ENCODE measurements at places on chromosomes 2 and 18.
A peak's percentile ranks its signal among the peaks of the same experiment; 100 is the strongest.

DNA sequence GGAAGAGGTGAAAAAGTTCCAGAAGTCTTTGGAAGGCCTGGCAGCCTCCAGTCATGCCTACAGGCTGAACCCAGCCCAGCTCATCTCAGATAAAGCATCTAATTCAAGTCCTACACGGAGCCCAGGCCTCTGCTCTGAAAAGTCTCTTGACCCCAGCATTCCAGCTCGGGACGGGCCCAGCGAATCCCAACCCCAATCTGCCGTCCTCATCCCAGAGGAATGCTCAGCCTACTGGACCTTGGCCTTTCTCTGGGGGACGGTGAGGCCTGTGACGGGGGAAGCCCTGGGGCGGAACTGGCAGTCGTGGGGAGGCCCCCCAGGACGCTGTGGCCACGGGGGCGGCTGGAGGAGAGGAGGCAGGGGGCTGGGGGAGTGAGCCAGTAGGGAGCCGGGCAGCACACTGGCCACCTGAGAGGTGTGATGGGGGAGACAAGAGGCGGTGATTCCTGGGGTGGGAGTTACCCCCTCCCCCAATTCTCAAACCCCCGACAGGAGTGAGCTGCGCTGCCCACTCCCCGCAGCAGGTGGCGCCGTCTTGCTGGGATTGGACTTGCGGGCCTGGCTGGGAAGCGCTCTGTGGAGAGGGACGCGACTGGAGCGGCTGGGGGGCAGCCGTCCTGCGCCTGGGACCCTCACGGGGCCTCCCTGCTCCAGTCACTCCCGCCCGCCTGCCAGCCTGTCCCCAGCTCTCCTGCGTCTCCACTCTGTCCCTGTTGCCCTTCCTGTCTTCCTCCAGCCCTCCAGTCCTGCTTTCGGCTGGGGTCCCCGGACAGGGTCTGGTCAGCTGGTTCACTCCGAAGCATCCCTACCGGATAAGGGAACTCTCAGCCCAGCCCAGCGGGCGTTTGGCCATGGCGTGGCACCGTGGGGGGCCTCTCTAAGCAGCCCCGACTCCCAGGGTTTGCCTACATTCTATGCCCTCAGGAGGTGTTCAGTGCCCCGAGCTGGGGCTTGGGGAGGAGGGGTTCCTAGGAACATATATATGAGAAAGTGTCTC, 182.6 kb upstream of the HAAO start:
- DNase-seq: peak; percentile 12

- DNase-seq: no peak
Measured at GRCh38 chr2:206456078-206456754, 12.9 kb downstream of the ADAM23 start.

DNA sequence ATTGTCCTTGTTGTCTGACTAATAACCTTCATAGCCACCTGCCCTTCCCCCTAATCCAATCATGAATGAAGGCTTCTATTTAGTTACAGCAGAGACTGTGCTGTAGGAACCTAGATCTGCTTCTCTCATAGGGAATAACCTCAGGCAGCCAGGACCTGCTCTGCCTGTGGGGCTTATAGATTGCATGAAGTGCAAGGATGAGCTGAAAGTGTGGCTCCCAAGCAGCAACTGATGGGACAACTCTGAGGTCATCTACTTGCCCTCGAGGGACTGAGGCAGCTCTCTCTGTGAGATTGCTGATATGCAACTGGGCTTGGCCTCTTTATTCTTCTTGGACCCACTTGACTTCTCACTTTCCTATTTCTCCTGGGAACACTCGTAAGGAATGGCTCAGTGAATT, 23.8 kb upstream of the SLC38A11 start:
- no peak for DNase-seq

- DNase-seq: no peak
Measured at GRCh38 chr2:32894119-32894728, 52.5 kb upstream of the LTBP1 start.

GRCh38 chr2:234278556-234279255, 218.2 kb downstream of the ARL4C start:
- DNase-seq: no peak

- peak; percentile 30 for DNase-seq
Measured at GRCh38 chr2:54557601-54558187, 101.6 kb downstream of the SPTBN1 start.

- DNase-seq: no peak
Measured at GRCh38 chr18:33128581-33128980, 311.9 kb downstream of the CCDC178 start.

DNA sequence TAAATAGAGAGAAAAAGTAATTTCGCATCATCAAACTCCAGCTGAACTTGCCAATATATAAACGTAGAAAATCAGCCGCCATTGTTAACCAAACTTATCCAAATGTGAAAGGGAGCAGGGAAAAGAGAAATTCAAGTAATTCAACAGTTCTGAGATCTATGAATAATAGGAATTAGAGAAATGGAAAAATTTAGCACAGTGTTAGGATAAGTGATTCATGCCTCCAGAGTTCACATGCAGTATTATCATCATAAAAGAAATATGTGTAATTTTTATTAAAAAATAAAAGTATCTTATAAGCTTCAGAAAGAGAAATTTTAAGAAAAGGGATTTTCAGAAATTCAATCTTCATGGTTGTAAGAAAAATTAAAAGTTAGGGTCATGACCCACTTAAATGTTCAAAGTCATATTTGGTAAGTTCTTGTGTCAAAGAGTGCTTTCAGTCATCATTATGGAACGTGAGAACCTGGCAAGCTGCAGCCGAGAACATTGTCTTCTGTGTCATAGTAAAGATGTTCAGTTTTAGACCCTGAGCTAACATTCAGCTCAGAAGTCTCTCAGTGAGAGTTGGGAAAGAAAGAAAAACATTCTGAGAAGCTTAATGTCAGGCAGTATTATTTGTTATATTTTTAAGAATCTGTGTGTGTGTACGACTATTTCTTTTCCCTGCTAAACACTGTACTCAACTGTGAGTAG, 414.3 kb upstream of the RGPD4 start:
- no peak for DNase-seq

- DNase-seq: no peak
Measured at GRCh38 chr2:134586326-134586965, 132.4 kb downstream of the TMEM163 start.

DNA sequence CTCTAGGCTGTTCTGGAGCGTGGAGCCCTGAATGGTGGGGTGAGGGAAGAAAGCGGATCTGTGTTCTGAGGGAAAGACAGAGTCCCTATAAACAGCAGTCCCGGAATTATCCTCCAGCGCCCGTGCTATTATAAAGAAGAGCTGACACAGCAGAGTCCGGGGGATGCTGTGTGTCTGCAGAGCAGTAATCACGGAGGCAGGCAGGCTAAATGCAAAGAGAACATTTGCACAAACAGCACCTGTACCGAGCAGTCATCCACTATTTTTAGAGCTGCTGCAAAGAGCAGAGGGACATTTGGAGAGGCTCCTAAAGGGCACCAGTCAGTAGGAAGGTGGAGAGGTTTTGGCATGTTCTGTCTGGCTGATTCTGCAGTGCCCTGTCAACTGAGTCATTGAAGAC, 293.8 kb upstream of the SLC14A2 start:
- DNase-seq: no peak

DNA sequence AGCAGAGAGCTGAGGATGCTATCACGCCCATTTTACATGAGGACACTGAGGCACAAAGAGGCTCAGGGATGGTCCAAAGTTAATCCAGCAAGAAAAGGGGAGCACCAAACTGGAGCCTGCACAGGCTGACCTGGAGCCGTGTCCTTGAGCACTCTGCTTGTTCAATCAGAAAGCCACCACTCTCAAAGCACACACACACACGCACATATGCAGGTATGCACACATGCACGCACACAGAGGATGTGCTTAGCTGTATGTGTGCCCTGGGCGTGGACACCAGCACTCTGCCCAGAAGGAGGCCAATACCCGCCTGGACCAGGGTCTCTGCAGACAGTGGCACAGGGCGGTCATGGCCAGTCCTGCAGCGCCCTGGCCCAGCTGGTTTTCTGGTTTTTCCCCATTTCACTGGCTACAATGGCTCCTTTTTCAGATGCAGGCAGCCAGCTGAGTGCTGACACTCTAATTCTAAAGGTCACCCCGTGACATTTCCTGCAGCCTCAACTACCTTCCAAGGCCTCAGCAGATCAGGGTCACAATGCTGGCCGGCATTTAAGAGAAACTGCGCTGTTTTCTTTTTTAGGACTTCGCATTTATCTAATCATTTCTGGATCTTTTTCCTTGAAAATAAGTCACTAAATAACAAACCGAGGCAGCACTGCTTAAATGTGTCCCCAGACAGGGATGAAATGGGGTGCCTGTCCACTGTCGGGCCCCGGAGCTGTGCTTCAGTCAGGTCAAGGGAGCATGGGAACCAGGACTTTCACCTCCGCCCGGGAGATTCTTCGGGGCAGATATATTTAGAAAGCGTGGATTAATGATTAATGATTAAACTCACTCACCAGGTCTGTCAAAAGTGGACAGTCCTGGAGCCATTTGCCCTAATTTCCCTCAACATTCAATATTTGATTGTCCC, 104.5 kb downstream of the HDAC4 start:
- no peak for DNase-seq

GRCh38 chr18:7586379-7586778, 19.3 kb downstream of the PTPRM start:
- no peak for DNase-seq

- no peak for DNase-seq
Measured at GRCh38 chr2:158034198-158034866, 67.3 kb upstream of the UPP2 start.

DNA sequence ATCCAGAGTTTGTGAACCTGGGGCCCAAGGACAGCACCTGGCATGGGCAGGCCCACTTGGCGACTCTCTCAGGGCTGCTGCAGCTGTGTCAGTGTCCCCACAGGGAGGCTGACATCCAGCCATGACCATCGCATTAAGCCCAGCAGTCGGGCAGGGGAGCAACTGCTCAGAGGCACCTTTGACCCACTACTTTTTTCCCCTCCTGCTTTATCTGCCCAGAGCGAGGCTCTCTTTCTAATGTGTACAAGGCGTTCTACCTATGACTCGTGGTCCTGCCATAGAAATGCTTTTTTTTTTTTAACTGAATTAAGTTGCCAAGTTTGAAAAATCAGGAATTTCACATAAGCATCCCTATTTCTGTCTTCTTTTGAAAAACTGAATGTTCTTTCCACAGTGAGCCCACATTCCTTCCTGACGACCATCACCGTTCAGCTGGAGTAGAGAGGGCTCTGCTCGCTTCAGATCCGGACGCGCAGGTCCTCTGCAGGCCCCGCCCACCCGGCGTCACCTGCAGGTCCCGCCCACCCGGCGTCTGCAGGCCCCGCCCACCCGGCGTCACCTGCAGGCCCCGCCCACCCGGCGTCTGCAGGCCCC, 403 bp upstream of the CLUL1 start:
- DNase-seq: peak; percentile 39

- no peak for DNase-seq
Measured at GRCh38 chr2:31319406-31320175, 85.6 kb downstream of the EHD3 start.

- DNase-seq: no peak
Measured at GRCh38 chr2:152564754-152565551, 152.3 kb downstream of the PRPF40A start.

DNA sequence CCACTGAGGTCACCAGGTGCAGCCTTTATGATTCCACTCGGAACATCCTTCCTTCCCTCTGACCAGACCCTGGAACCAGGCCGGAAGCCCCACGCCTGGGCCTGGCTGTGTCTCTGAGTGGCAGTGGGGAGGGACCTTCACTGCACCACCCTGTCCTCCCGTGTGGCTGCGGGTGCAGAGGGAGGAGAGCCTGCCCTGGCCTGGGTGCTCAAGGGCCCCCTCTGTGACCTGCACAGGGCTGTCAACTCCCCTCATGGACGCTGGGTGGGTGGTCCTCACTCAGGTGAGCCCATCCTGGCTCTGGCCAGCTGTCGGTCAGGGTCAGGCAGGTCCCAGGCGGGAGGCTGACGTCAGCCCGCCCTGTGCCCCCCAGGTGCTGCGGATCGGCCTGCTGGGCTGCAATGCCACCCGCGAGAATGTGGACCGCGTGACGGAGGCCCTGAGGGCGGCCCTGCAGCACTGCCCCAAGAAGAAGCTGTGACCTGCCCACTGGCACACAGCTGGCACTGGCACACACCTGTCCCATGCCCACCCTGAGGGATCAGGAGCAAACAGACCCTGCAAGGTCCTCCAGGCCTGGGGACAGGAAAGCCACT, 9.8 kb downstream of the AGXT start:
- no peak for DNase-seq

DNA sequence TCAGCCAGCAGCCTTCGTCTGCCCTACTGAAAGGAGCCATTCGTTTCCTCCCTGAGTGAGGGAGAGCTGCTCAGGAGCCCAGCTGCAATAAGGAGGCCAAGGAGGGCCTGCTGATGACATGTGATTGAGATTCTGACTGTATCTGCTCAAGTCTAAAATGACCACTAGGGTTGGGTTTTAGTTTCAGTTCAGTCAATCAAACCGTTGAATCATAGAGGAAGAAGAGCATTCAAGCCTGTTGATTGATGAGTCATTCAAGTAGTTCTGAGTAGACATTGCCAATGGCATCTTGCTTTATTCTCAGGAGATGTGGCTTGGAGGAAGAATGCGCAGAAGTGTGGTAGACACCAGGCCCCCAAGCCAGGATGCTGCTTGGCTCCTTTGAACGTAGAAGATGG, 19.9 kb upstream of the BCL2L11 start:
- no peak for DNase-seq

GRCh38 chr2:1717113-1717512, 27.2 kb downstream of the PXDN start:
- no peak for DNase-seq

DNA sequence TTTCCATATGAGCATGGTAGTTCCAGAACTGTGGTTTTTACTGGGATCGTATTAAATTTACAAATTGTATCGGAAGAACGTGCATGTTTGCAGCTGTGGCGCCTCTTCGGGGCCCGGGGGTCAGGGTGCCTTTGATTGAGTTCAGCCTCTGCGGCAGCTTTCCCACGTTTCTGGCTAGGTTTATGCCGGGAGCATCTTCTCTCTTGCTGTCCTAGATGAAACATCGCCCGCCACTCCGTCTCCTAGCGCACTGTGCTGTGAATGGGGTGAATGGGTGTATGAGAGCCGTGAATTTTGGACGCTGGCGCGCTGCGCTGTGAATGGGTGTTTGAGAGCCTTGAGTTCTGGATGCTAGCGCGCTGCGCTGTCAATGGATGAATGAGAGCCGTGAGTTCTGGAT, 12.3 kb downstream of the PDCD1 start:
- no peak for DNase-seq

GRCh38 chr18:7856733-7857132, 289.6 kb downstream of the PTPRM start:
- no peak for DNase-seq
